H1 (cell line): ENCODE measurements at places on chromosomes 7 and 10.

- H3K4me1 ChIP-seq, result peaks cover 3% of the 10 kb centered on the region
- no peak overlapping the region for H3K4me3 ChIP-seq
- DNase-seq, result no peak
- H3K27ac ChIP-seq, result no peak overlapping the region
Measured at GRCh38 chr7:55496906-55497305, 75.4 kb downstream of the VOPP1 start.

DNA sequence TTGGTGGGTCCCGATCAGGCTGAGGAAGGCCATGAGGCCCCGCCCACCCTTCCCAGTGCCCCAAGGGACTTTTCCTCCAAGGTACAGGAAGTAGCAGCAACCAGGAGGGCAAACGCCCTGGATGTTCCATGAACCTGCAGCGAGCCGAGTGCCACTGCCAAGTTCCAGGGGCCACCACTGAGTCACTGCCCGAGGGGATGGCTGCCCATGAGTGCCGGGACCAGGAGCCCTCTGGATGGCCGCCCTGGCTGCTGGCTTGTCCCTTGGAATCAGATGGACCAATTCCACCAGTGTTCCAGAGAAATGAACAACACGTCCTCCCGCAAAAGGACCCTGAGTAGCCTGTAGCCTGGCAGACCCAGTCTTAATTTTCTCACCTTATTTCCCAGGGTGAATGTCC is 74.2 kb downstream of the ZRANB1 start:
- peaks cover 17% of the 10 kb centered on the region for H3K36me3 ChIP-seq
- no peak overlapping the region for H3K4me3 ChIP-seq
- no peak overlapping the region; the same call in 1 of the 2 replicates for H3K27ac ChIP-seq
- no peaks in the 10 kb centered on the region for H3K27me3 ChIP-seq
- 0 out of 2 replicates have a peak, but pooled peaks cover 4% of the 10 kb centered on the region for H3K4me1 ChIP-seq

GRCh38 chr7:150398965-150399320 is 19.8 kb downstream of the ZNF775 start:
- H3K27ac ChIP-seq, result peak overlapping the region; percentile 90; the same call in 1 of the 2 replicates
- no peak overlapping the region for H3K4me3 ChIP-seq
- peaks cover 53% of the 10 kb centered on the region for H3K4me1 ChIP-seq
- DNase-seq, result no peak
- H3K27me3 ChIP-seq, result no peaks in the 10 kb centered on the region
- 0 out of 2 replicates have a peak, but pooled peaks cover 10% of the 10 kb centered on the region for H3K36me3 ChIP-seq

DNA sequence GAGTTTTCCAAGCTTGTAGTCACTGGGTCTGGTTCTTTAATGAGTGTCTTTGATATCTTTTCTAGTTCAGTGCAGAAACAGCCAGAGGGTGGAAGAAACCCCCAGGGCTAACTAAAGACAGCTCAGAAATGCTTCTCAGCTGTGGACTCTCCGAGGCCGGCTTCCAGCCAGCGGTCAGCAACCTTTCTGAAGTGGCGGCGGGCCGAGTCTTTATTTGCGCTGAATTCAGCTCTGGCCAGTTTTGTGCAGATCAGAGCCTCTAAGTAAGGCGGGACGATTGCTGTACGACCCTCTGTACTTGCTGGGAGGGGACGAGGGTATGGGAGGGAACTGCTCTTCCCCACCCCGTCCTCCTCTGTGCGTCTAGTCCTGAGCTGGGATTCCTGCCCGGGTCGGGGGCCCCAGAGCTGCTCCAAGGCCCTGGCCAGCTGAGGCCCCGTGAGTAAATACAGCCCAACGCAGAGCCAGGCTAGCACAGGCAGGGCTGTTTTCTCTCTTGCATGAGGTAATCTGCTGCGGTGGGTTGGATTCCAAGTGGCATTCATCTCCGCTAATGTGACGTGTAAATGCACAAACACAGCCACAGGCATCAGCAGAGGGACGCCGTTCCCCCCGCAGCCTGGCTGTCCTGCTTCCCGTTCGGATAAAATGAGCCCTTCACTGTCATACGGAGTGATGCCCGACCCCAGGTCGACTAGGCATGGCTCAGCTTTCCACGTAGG is 159.8 kb downstream of the PIP4K2A start:
- no peaks in the 10 kb centered on the region for H3K27me3 ChIP-seq
- no peak for DNase-seq
- no peak overlapping the region for H3K27ac ChIP-seq
- H3K4me1 ChIP-seq, result peaks cover 2% of the 10 kb centered on the region
- no peak overlapping the region for H3K4me3 ChIP-seq

- DNase-seq, result no peak
- H3K36me3 ChIP-seq, result no peaks in the 10 kb centered on the region
- H3K27ac ChIP-seq, result no peak overlapping the region
- H3K4me1 ChIP-seq, result no peaks in the 10 kb centered on the region
- H3K4me3 ChIP-seq, result no peak overlapping the region; the same call in 1 of the 2 replicates
Measured at GRCh38 chr7:46478046-46478445, 557.0 kb upstream of the IGFBP3 start.

GRCh38 chr10:118392761-118393160 is 50.6 kb upstream of the FAM204A start:
- DNase-seq, result no peak
- H3K4me1 ChIP-seq, result no peaks in the 10 kb centered on the region
- H3K27me3 ChIP-seq, result no peaks in the 10 kb centered on the region
- no peaks in the 10 kb centered on the region for H3K36me3 ChIP-seq
- H3K27ac ChIP-seq, result no peak overlapping the region

GRCh38 chr7:117038408-117038807 is 85.1 kb downstream of the ST7 start:
- no peak overlapping the region for H3K4me3 ChIP-seq
- no peak overlapping the region for H3K27ac ChIP-seq
- no peak for DNase-seq
- H3K27me3 ChIP-seq, result no peaks in the 10 kb centered on the region
- H3K4me1 ChIP-seq, result no peaks in the 10 kb centered on the region
- H3K36me3 ChIP-seq, result no peaks in the 10 kb centered on the region

- no peaks in the 10 kb centered on the region for H3K4me1 ChIP-seq
- no peaks in the 10 kb centered on the region for H3K36me3 ChIP-seq
- no peak for DNase-seq
- no peak overlapping the region for H3K27ac ChIP-seq
Measured at GRCh38 chr10:61359452-61359851, 93.7 kb downstream of the TMEM26 start.

- no peak overlapping the region for H3K4me3 ChIP-seq
Measured at GRCh38 chr10:12279281-12279680, 70.1 kb upstream of the CAMK1D start.

DNA sequence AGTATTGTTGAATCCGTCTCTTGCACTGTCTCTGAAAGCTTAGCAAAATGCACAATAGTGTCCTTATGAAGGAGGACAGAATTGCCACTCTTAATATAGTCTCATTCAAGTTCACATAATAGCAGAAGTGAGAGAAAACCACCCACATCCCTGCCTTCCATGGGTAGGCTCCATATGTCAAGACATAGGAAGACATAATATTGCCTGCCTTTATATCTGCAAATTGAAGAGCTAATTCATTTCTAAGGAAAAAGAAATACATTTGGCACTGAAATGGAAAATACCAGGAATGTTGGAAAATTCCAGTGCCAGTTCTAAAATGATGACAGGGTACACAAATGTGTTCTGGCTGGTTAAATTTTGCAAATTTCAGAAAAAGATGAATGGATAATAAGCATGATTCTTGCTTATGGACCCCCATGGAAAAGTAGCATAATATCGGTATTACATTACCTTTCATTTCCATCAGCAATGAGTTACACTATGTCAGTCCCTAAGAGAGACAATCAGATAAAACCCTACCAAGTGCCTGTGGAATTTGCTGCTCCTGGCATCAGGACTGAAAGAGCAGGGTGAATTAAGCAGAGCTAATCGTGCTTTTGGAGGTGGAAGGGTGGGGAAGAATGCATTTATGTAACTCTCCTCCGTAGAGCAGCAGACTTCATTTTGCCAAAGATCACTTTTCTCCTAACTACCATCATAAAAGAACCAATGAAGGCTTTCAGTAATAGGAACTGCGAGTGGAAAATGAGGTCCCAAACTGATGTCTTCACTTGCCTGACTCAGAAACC is 312.6 kb downstream of the FGFR2 start:
- H3K4me1 ChIP-seq, result peaks cover 16% of the 10 kb centered on the region; the same call in 1 of the 2 replicates
- H3K27me3 ChIP-seq, result no peaks in the 10 kb centered on the region
- no peak for DNase-seq
- H3K4me3 ChIP-seq, result no peak overlapping the region

- no peaks in the 10 kb centered on the region for H3K27me3 ChIP-seq
- no peak overlapping the region for H3K4me3 ChIP-seq
- no peak for DNase-seq
- H3K36me3 ChIP-seq, result peaks cover 28% of the 10 kb centered on the region
Measured at GRCh38 chr7:73512018-73512780, 9.9 kb downstream of the BAZ1B start.

GRCh38 chr10:36171556-36171952 is 529.5 kb upstream of the FZD8 start:
- no peak overlapping the region for H3K27ac ChIP-seq
- DNase-seq, result no peak
- H3K4me3 ChIP-seq, result no peak overlapping the region
- no peaks in the 10 kb centered on the region for H3K27me3 ChIP-seq
- H3K36me3 ChIP-seq, result no peaks in the 10 kb centered on the region
- peaks cover 7% of the 10 kb centered on the region; the same call in 1 of the 2 replicates for H3K4me1 ChIP-seq

- DNase-seq, result no peak
- H3K27ac ChIP-seq, result no peak overlapping the region
- H3K27me3 ChIP-seq, result no peaks in the 10 kb centered on the region
- peaks cover 10% of the 10 kb centered on the region for H3K4me1 ChIP-seq
Measured at GRCh38 chr7:7354674-7355073, 172.3 kb downstream of the C1GALT1 start.

DNA sequence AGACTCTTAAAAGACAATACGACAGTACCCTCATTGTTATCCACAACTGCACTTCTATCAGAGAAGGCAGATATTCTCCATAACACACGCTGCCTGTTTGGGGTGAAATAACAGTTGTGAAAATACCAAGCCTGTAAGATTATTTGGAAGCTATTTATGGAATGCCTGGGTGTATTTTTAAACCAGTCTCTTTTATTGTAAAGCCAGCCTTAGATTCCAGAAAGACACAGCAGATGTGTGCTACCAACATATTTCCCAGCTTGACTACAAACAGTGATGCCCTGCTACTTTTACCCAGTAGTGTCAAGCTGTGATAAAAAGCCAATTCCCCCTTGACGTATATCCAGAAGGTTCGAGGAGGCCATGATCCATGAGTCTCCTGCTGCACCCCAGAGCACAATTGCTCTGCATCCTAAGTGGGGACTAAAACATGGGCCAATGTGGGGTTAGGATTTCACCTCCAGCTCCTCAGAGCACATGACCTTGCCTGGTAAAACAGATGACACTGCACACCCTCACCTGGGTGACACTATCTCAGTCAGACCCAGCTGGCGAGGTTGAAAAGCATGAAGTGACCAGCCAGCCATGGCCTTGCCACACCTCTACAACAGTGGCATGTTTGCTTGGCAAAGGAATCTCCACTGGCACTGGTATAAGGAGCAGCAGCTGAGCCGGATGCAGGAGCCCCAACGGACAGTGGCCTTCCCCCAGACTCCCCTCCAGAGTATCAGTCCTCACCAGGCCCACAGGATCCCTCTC is 62.2 kb downstream of the GFRA1 start:
- no peak overlapping the region for H3K4me3 ChIP-seq
- H3K36me3 ChIP-seq, result no peaks in the 10 kb centered on the region
- H3K27ac ChIP-seq, result no peak overlapping the region

GRCh38 chr10:55820478-55820877 is 540.6 kb downstream of the ZWINT start:
- peak overlapping the region; percentile 34; the same call in 1 of the 2 replicates for H3K4me3 ChIP-seq
- peaks cover 15% of the 10 kb centered on the region; the same call in 1 of the 2 replicates for H3K4me1 ChIP-seq
- peaks cover 4% of the 10 kb centered on the region; the same call in 1 of the 2 replicates for H3K36me3 ChIP-seq
- H3K27me3 ChIP-seq, result no peaks in the 10 kb centered on the region

- H3K4me3 ChIP-seq, result no peak overlapping the region
- no peaks in the 10 kb centered on the region for H3K4me1 ChIP-seq
- no peak for DNase-seq
- H3K27ac ChIP-seq, result no peak overlapping the region
- H3K36me3 ChIP-seq, result no peaks in the 10 kb centered on the region
Measured at GRCh38 chr10:19952224-19953010, 136.2 kb downstream of the PLXDC2 start.

GRCh38 chr7:17951742-17952254 is 11.5 kb upstream of the SNX13 start:
- no peak for DNase-seq
- H3K27me3 ChIP-seq, result no peaks in the 10 kb centered on the region
- H3K4me1 ChIP-seq, result no peaks in the 10 kb centered on the region
- no peak overlapping the region for H3K27ac ChIP-seq
- no peaks in the 10 kb centered on the region for H3K36me3 ChIP-seq

DNA sequence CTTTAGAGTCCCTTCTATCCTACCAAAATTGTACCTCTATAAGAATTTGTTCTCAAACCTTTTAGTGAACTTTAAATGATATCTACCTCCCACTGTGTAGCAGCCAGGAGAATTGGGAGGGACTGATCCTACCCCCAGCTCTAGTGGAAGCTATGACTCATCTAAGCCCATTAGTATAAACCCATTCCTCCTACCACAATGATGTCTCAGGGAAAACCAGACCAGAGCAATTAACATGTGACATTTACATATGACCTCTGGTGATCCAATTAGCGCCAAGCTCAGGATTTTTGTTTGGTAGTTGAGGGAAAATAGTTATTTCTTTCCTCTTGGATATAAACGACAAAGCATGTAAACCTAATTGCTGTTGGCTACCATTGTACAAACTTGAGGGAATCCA is 33.1 kb upstream of the R3HCC1L start:
- H3K36me3 ChIP-seq, result no peaks in the 10 kb centered on the region
- H3K4me1 ChIP-seq, result peaks cover 2% of the 10 kb centered on the region
- no peak for DNase-seq
- H3K4me3 ChIP-seq, result no peak overlapping the region

DNA sequence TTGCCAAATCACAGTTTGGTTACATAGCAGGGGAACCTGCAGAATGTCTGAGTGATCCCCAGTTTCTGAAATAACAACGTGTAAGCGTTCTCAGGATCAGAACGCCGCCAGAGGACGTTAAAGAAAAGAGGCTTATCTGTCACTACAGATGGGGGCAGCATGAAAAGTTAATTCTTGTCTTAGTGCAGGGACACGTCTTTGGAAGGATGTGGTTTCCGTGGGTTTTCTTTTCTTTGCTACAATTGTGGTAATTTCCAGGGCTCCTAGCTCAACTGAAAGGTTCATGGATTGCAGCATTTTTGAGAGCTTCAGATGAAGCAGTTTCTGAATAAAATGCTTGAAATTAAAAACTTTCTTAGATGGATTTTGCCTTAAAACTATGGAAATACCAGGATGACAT is 106.6 kb downstream of the PRKCQ start:
- H3K27me3 ChIP-seq, result no peaks in the 10 kb centered on the region
- H3K36me3 ChIP-seq, result peaks cover 3% of the 10 kb centered on the region; the same call in 1 of the 2 replicates
- H3K4me1 ChIP-seq, result no peaks in the 10 kb centered on the region
- no peak overlapping the region for H3K4me3 ChIP-seq

DNA sequence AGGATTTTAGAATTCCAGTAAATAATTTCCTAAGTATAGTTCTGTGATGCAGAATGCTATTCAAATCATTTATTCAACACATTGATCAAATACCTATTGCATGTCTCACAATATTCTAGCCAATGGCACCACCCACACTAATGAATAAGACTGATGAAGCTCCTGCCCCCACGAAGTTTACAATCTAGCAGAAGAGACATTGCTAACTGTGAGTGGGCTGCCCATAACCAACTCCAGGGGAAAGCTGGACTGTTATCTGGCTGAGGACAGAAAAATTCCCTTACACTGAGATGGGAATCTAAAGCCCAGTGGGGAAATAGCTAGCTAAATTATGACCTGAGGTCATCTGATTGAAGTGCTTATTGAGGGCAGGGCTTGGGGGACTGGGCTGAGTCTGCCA is 128.8 kb upstream of the LYZL2 start:
- H3K27ac ChIP-seq, result no peak overlapping the region
- no peaks in the 10 kb centered on the region for H3K27me3 ChIP-seq
- no peaks in the 10 kb centered on the region for H3K36me3 ChIP-seq
- no peak overlapping the region for H3K4me3 ChIP-seq
- no peaks in the 10 kb centered on the region for H3K4me1 ChIP-seq
